ENCODE measurements at places on chromosomes 3 and 15.
A peak's percentile ranks its signal among the peaks of the same experiment; 100 is the strongest.

DNA sequence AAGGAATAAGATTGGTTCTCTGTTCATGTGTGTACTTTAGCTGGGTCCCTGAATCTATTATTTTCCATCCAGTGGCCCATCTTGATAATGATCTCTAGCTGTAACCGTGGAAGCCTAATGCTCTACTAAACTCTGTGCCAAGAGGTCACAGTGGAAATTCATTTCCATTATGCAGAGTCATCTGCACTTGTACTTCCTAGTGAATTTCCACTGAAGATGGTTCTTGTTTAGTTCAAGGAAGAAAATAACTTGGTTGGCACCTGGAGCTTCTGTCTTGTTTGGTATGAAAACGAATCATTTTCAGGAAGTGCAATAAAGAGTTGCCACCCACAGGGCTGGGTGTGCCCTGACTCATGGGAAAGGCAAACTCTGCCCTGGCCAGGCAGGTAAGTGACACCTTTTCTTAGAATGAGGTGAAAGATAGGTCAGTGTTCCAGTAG, 10.3 kb downstream of the LPP start:
- peak; percentile 21 for DNase-seq

DNA sequence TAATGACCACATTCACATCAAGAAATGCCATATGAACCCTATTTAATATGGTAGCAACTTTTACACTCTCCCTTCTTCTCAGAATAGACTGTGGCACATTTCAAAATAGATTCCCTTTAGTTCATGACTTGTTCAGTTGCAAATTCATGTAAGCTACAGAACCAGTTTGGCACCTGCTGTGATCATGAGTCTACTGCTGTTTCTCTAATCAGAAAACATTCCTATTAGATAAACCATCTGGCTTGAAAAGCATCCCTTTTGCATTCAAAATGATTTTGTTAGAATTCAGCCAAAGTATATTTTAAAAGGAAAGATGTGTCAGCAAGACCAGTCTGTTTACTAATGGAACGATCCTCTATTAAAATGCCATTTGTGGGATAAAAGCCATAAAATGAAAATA, 304.4 kb downstream of the BCHE start:
- DNase-seq, result no peak

DNA sequence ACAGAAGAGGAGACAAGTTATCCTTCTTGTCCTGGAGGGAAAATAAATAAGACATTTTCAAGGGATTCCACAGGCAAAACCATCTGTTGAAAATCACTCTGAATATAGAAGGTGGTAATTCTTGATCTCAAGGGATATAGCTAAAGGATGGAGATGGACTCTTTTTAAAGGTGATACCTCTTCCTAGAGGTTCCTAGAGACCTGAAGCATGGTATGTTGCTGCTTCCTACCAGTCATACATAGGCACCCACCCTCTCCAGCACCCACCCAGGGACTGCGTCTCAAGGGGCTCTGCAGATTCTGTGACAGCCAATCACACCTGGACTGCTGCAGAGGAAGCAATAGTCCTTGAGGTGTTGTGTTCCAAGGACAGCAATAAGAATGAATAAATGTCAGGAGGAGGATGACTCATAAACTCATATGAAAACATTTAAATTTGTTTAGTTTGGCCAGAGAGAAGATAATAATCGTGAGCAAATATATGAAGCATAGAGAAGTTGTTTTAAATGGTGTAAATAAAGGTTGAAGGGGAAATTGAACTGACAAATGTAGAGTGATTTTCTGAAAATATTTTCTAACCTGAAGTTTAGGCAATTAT, 741.6 kb upstream of the CBLB start:
- DNase-seq, result no peak

DNA sequence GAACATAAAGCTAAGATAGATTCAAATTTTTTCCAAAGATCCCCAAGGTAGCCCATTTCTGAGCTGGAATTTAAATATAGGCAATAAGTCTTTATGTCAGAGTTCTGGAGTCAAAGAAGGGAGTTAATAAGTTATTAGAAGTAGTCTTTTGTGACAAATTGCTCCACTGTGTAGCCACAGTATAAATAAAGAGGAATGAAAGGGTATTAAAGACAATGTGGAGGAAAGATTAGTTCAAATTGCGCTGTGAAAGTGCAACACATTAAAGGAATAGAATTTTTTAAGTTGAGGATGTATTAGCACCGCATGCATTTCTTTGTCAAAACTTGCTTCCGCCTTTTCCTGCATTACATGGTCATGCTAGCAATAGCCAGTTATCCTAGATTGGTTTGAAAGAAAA, 666.6 kb upstream of the CCDC54 start:
- no peak for DNase-seq

DNA sequence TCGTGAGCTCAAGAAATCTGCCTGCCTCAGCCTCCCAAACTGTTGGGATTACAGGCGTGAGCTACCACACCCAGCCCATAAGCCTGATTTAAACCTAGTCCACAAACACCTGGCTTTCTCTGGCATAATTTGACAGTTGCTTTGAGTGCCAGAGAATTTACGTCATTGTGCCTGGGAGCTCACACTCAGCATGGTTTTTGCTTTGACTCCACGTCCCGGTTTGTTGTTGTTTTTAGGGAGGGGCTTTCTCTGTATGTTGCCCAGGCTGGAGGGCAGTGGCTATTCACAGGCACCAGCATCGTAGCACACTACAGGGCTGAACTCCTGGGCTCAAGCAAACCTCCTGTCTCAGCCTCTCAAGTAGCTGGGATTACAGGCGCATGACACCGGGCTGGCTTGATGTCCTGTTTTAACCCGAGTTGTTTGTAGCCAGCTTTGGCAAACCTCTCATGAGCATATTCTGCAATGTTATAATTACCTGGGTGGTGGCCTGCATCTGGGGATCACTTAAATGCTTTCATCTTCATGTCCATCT, 32.7 kb downstream of the CEMIP start:
- DNase-seq, result no peak

DNA sequence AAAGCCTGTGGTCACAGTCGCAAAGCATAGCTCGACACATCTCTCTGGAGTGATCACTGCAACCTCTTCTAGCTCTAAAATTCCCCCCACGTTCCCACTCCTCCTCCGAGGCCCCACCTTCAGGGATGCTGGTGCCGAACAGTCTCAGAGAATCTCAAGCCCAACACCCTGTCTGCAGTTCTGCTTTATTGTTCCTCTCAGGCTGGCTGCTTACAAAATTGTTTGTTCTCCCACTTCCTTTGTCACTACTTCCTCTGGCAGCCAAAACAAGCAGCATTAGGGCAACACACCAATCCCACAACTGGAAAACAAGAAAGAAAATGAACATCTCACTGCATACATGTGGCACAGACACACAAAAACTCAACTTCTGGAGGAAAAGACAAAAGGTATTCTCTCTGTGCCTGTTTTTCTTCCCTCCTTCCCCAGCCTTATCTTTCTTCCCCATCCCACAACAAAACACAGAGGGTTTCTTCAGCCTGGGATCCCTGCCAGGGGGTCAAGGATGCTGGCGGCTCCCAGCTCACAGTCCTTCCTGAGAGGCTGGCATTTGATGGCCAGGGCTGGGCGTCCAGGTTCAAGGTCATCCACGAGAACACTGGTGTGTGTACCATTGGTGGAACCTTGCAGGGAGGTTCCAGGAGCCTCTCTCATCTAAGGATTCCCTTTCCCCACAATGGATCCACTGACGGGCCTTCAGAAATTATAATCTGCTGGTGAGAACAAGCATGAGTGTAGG, 108.4 kb downstream of the TMCO5A start:
- peak; percentile 90 for DNase-seq

DNA sequence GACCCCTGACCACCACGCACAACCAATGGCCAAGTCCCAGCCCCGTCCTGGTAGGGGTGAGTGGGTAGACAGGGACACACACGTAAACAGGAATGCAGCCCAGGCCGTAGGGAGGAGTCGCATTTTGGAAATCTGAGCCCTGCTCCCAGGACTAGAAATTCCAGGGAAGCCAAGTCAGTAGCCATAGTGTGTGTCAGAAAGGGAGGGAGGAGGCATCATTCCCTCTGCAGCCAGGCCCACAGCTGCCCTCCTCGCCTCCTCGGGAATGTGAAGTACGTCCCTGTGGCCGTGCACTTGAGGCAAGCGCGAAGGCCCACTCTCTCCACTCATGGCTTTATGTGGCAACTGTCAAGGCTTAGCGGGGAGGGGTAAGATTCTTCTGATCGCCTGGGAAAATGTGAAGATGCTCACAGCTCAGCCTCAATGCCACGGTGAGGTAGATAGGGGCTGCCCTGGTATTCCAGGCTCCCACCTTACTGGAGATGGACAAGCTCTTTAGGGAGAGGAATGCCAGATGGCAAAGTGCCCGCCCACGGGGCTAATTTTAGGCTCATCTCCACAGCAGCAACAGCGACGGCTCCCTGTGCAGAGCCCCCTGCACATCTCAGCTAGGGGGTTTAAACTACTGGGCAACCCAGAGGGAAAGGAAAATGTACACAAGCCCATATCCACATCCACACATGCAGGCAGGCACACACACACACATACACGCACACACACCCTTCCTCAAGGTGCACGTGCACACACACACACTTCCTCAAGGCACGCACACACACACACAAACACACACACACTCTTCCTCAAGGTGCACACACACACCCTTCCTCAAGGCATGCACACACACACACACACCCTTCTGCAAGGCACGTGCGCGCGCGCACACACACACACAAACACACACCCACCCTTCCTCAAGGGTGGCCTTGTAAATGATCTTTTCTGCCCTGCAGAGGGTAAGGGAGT, 65.5 kb downstream of the ADCY5 start:
- no peak for DNase-seq

- no peak for DNase-seq
Observed at GRCh38 chr3:100954990-100955389, 38.2 kb downstream of the ABI3BP start.

DNA sequence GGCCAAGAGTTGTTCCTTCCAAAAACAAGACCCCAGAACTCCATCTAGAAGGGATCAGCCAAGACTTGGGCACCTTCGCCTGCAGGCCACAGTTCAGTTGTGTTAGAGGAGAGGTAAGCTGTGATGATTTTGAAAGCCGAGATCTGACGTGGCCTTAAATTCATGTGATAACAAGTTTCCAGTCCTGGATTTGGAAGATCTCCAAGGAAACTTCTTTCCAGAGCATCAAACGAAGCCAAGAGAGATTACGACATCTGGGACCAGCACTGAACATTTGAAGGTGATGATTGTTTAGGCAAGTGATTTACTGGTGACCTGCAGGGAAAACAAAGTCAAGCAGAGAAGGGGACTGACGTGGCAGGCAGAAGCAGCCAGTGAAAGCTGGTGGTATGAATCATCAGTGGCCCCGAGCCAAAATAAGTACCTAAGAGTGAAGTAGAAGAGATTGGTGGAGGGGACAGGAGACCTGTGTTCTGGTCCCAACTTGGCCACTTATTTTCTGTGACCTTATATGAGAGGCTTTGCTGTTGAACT, 339.0 kb upstream of the PROK2 start:
- DNase-seq, result no peak

DNA sequence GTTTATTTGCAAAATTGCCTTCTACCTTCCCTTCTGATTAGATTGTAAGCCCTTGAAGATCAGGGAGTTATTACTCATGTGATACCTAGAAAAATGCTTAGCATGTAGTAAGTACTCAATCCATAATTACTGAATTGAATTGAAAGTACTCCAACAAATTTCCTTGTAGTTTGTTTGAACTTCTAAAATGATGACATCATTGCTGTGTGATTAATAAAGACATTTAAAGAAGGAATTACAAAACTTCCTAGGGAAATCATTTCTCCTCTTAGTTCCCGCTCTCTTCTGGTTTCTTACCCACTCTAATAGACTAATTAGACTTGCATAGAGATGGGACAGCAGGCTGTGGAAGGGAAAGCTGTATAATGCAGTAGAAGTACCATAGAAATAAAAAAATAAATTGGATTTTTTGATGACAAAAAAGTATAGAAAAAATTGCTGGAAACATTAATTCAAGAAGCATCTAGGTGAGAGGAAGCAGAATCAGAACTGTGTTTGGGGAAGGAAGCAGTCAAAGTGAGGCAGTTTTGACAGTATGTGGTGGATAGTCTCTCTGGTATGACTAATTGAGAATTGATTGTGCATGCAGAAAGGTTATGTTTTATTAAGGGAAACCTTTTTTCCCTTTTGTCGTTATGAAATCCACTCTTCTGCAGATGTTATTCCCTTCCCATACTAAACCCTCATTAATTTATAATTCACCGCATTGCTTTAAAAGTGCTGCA, 93.0 kb downstream of the ALCAM start:
- DNase-seq, result no peak

DNA sequence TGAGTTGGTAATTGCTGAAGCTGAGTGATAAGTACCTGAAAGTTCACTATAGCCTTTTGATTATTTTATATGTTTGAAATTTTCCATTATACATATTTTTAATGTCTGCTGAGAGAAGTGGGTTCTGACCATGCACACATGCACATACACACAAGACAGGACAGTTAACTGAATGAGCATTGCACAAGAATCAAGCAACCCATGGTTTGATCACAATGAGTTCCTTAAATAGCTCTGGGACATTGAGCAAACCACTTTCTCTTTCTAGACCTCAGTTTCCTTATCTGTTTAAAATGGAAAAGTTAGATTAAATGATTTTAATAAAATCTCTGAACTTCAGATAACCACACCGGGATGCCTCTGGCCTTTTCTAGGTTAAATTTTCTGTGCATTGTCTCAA, 26.7 kb downstream of the SNTN start:
- DNase-seq, result peak; percentile 70

- peak; percentile 49 for DNase-seq
Observed at GRCh38 chr15:73081321-73081958, 29.2 kb downstream of the NEO1 start.

DNA sequence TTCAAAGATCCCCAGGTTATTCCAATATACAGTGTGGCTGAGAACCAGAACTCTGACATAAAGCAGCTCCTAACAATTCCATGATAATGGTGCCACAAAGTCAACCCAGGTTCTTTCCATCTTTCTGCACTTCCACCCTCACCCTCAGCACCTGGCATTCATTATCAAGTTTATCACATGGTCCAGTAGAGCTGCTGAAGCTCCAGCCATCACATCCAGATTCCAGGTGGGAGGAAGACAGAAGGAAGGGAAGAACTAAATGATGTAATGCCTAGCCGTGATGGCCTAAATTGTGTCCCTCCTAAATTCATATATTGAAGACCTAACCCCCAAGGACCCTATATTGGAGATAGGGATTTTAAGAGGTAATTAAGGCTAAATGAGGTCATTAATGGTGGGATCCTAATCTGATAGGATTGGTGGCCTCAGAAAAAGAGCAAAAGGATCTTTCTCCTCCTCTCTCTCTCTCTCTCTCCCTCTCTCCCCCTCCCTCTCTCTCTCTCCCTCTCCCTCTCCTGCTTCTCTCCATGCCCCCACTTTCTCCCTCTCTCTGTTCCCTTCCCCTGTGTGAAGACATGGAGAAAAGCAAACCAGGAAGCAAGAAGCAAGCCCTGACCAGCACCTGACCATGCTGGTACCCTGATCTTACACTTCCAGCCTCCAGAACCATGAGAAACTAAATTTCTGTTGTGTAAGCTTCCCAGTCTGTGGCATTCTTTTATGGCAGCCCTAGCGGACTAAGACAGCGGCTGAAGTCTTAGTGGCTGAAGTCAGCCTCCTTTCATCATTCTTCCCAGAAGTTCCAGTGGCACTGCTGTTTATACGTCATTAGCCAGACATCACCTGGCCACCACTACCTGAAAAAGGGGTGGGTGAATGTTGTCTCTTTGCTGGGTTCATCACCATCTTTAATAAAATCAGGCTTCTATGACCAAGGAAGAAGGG, 369.7 kb upstream of the PROK2 start:
- no peak for DNase-seq

GRCh38 chr15:49041426-49041825, 4.8 kb downstream of the SECISBP2L start:
- no peak for DNase-seq

- no peak for DNase-seq
Observed at GRCh38 chr3:47485812-47486211, 10.1 kb upstream of the SCAP start.
